Stimulated activated CD4-positive, alpha-beta T cell treated with anti-CD3 and anti-CD28 coated beads, Interleukin-1b, Interleukin-23, amount 100 ng/mL, for 4 hours (primary cell): ENCODE measurements at places on chromosomes 12 and 14.

GRCh38 chr14:89493877-89494634 is 77.0 kb upstream of the FOXN3 start:
- DNase-seq, result no peak

GRCh38 chr14:91140672-91141071 is 26.8 kb downstream of the DGLUCY start:
- no peak for DNase-seq

DNA sequence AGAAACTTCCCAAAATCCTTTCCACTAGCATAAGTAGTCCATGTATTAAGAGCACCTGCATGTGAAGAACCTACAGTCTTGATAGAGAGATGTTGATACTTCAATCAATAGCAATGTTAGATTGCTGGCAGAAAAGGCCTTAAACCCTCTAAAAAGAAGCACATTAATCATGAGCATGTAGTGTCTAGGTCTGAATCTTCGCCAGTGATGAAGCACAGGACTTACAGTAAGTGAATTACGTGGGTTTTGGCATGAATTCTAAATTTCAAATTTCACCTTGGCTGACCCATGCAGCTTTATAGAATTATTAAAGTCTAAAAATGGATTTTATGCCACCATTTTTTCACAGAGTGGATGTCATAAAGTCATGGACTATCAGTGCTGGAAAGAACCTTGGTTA is 791.6 kb upstream of the NOVA1 start:
- DNase-seq, result no peak

GRCh38 chr12:78540606-78541336 is 323.8 kb upstream of the SYT1 start:
- DNase-seq, result no peak

DNA sequence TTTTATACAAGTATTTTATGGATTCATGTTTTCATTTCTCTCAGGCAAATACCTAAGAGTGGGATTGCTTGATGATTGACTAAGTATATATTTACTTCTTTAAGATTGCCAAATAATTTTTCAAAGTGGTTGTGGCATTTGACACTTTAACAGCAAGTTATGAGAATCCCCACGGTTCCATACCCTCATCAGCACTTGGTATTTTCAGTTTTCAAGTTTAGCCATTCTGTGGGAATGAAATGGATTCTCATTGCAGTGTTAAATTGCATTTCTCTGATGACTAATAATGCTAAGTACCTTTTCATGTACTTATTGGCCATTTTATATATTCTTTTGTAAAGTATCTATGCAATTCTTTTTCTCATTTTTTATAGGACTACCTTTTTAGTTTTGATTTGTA is 301.5 kb upstream of the DIO3 start:
- no peak for DNase-seq
